Myometrial cell (primary cell): ENCODE measurements at places on chromosomes 16 and 17. TPM values are rescaled to one million over a fixed set of nuclear protein-coding genes. Genes with fewer than 3 reads are reported as not detected.

SLC4A1 gene
- not detected in 2 replicates for total RNA-seq

LASP1 gene
- 284 and 359 TPM in 2 replicates for total RNA-seq

NPIPA5 gene
- 0.53 and 5.8 TPM in 2 replicates for total RNA-seq

CDH13 gene
- 59.2 and 62.6 TPM in 2 replicates for total RNA-seq

SCN4A gene
- total RNA-seq: 6.4 TPM in 1 of 2 replicates, not detected in the other

KRT12 gene
- total RNA-seq: under 0.01 TPM in 1 of 2 replicates, not detected in the other

KIF18B gene
- total RNA-seq: 11.2 and 12.4 TPM in 2 replicates

NOTUM gene
- not detected in 2 replicates for total RNA-seq

SHBG gene
- total RNA-seq: 11.8 TPM in 1 of 2 replicates, not detected in the other

CDH1 gene
- total RNA-seq: not detected in 2 replicates

C16orf54 gene
- not detected in 2 replicates for total RNA-seq

TLCD2 gene
- 2.6 and 2.8 TPM in 2 replicates for total RNA-seq

NPIPA8 gene
- total RNA-seq: 4.9 TPM in 1 of 2 replicates, not detected in the other

ABCC6 gene
- 0.18 and 4.0 TPM in 2 replicates for total RNA-seq

RASD1 gene
- total RNA-seq: 1.4 and 2.1 TPM in 2 replicates

C1QL1 gene
- total RNA-seq: 3.2 and 9.0 TPM in 2 replicates

RECQL5 gene
- total RNA-seq: 18.3 and 21.6 TPM in 2 replicates

KRT33A gene
- not detected in 2 replicates for total RNA-seq

KRTAP1-1 gene
- 0.35 TPM in 1 of 2 replicates, not detected in the other for total RNA-seq

PHOSPHO1 gene
- not detected in 2 replicates for total RNA-seq

FOXN1 gene
- not detected in 2 replicates for total RNA-seq

RFNG gene
- 63.3 and 67.2 TPM in 2 replicates for total RNA-seq

LCMT1 gene
- total RNA-seq: 41.5 and 53.7 TPM in 2 replicates

RPL23 gene
- total RNA-seq: 1,125 and 1,274 TPM in 2 replicates

MYH1 gene
- not detected in 2 replicates for total RNA-seq

CTCF gene
- total RNA-seq: 13.5 and 19.1 TPM in 2 replicates

WSB1 gene
- 39.9 and 43.0 TPM in 2 replicates for total RNA-seq

HOXB5 gene
- 0.18 TPM in 1 of 2 replicates, not detected in the other for total RNA-seq

SLC12A3 gene
- not detected in 2 replicates for total RNA-seq

KPNA2 gene
- 180 and 198 TPM in 2 replicates for total RNA-seq

KRTAP9-8 gene
- not detected in 2 replicates for total RNA-seq

SPATA22 gene
- total RNA-seq: 0.71 TPM in 1 of 2 replicates, not detected in the other

SLC16A5 gene
- 12.1 and 20.2 TPM in 2 replicates for total RNA-seq

SLC38A8 gene
- total RNA-seq: not detected in 2 replicates

PLA2G10 gene
- not detected in 2 replicates for total RNA-seq

PSMD3 gene
- 191 and 226 TPM in 2 replicates for total RNA-seq
